ENCODE measurements at places on chromosomes 2 and 18.

GRCh38 chr2:62196278-62196901 lies 475 bp downstream of the B3GNT2 start:
- DNase-seq = peak; percentile 21

- no peak for DNase-seq
Measured at GRCh38 chr18:57841568-57841967, 38.5 kb upstream of the ATP8B1 start.

GRCh38 chr2:142642650-142643049 lies 234.8 kb upstream of the KYNU start:
- no peak for DNase-seq

- DNase-seq = no peak
Measured at GRCh38 chr2:127173057-127173456, 47.0 kb downstream of the CYP27C1 start.

DNA sequence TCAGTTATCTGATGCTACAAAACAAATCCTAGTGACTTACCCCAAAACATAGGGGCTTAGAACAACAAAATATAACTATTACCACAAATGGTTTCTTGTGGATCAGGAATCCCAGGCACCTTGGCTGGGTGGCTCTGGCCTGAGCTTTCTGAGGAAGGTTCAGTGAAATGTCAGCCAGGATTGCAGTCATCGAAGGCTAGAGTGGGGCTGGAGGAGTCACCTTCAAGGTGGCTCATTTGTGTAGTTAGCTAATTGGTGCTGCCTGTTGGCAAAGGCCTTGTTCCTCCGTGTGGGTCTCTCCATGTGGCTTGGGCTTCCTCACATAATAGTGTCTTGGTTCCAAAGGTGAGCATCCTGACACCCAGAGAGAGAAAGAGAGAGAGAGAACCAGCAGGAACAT lies 57.4 kb downstream of the COPS8 start:
- DNase-seq = no peak

DNA sequence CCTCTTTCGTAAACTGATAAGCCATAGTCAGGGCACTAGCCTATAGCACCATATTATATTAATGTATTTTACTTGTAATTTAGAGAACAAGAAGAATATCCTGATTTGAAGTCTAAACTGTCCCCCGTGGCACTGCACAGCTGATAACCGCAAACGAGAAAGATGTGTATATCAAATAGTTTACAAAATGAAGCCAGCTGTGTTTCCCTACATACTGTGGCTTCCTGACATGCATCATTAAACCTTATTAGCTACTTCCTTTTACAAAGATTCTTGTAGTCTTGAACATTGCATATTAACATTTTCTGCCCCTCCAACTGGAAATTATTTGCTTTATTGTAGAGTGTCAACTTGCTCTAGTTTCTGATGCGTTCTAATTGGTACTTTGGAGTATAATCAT lies 153.5 kb upstream of the NFATC1 start:
- no peak for DNase-seq

DNA sequence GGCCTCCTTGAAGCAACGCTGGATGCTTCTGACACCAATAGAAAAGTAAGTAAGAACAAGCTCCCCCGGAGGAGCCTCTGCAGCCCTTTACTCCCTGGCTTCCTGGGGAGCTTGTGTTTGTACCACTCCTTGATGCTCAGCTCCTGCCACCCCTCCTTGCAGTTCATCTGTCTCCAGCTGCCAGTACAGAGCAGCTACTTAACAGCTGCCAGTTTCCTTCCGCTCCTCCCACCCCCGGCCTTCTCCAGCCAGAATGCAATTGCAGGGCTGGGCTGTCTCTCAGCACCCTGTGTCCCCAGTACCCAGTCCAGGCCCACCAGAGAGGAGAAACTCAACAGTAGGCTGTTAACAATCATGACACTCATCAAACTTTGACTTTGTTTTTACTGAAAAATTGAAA lies 109.4 kb downstream of the AOX1 start:
- peak; percentile 89 for DNase-seq

- no peak for DNase-seq
Measured at GRCh38 chr2:169160926-169161481, 91.6 kb downstream of the DHRS9 start.

DNA sequence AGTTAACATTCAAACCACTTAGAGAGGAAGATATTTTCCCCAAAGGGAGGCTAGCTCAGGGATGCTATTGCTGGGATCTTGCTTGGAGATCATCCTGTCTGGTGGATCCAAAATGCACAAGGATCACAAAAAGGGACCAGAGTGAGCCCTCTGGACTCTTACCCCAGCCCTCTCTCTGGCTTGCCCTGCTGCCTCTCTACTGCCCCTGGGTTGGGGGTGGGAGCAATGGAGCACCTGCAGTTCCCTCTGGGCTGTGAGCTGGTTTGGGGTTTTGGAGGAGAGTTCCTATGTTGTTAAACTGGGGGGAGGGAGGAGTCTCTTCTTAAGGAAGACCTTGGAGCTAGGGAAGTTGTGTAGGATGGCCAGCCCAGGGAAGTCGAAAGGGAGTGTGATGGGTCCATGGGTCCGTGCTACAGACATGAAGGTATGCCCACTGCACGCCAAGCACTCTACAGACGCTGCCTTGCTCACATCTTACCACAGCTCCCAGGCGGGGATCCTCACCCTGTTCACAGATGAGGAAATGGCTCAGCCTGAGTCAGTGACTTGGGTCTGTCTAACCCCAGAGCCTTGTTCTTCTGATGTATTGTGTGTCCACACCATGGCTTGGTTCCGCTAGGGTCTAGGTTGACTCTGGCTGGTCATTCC lies 3.8 kb downstream of the LBH start:
- no peak for DNase-seq

DNA sequence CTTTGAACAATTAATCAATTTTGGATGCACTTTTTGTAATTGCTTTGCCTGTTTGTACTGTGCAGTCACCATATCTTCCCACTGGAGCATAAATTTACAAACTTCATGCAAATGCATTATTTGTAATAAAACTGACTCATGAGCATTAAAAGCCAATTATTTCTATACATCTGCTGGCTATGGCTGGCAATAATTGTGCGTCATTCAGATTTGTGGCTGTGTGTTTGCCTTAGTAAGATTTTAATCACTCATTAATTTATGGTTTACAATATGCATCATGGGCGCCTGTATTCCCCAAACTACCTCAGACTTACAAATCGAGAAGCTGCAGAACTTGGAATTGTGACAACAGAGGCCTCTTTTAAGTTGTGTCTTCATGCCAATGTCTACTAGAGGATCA lies 132.4 kb upstream of the TRIB2 start:
- DNase-seq = no peak

- peak; percentile 9 for DNase-seq
Measured at GRCh38 chr2:15517793-15518192, 43.3 kb downstream of the NBAS start.

GRCh38 chr2:45935791-45936622 lies 284.5 kb downstream of the PRKCE start:
- no peak for DNase-seq

- DNase-seq = no peak
Measured at GRCh38 chr2:128867311-128867710, 548.6 kb upstream of the HS6ST1 start.

DNA sequence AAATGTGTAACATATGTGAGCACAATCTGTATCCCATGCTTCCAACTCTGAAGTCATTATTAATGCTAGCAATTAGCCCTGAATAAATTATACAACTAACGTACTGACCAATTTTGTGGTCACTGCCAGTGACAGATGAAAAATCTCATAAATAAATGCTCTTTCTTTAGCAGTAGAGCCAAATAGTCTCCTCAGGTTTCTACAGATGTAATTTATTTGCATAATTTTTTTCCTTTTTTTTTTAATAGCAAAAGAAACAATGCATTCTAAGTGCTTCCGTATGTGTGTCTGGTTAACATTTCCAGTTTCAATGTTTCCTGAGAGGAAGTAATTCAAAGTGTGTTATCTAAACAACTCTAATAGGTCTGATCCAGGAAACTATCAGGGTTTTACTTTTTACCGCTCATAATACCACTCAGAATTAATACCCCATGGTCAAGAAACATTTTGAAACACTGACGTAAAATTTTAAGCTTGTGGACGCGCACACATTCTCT lies 108.4 kb downstream of the MEP1B start:
- DNase-seq = no peak

- no peak for DNase-seq
Measured at GRCh38 chr2:230942920-230943896, 18.2 kb upstream of the GPR55 start.

DNA sequence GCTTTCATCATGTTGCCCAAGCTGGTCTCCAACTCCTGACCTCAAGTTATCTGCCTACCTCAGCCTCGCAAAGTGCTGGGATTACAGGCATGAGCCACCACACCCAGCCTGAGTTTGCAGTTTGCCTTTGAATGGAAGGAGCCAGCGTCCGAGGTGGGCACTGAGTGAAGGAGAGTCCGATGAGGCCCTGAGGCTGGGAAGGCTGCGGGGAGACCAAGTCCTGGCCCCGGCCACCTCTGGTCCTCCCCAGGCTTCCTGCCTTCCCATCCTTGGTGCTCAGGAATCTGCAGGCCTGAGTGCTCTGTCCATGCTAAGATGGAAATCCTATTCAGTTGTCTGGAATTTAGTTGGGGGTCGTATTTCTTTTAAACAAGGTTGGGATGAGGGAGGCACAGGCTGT lies 82.9 kb downstream of the SMIM21 start:
- DNase-seq = no peak

- no peak for DNase-seq
Measured at GRCh38 chr2:25529034-25529433, 144.3 kb downstream of the DTNB start.

DNA sequence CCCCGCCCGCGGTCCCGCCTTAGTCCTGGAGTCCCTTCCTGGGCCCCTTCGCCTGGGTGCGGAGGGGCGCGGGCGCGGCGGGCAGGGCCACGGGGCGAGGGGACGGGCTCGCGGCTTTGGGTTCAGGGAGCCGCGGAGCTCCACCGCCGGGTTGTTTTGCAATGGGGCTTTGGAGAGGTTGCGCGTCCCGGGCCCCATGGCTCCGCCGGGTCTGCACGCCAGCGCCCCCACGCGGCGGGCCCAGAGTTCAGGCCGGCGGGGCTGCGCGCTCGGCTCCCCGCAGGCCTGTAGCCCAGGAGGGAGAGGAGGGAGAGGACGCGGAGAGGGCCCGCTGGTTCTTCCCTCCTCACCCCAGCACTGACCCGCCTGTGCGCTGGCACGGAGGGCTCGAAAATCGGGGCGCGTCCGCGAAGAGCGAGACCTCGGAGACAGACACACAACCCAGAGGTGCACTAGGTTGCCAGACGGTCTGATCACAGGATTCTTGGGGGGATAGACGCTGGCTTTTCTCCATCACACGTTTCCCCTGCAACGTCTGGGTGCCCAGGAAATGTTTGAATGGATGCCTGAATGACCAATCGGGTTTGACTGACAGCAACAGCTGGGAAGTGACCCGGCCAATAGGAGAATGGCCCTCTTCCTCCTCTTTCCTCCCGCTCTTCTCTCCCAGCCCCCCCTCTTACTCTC lies 4.9 kb upstream of the SIX2 start:
- DNase-seq = no peak

DNA sequence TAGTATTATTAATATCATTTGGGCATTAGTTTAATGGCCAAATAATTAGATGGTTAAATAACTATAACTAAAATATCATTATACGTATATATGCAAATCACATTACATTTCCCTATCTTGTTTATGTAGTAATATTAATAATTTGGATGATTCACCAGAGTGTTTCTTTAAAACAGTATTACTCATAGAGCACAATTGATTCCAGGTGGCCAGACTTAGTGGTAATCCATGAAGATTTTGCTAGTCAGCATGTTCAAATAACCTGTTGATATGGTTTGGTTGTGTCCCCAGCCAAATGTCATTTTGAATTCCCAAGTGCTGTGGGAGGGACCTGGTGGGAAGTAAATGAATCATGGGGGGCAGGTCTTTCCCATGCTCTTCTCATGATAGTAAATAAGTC lies 782.3 kb downstream of the LRP1B start:
- DNase-seq = no peak

GRCh38 chr2:43020990-43021669 lies 205.3 kb downstream of the ZFP36L2 start:
- DNase-seq = no peak

- no peak for DNase-seq
Measured at GRCh38 chr2:180124273-180125139, 117.4 kb upstream of the CWC22 start.

DNA sequence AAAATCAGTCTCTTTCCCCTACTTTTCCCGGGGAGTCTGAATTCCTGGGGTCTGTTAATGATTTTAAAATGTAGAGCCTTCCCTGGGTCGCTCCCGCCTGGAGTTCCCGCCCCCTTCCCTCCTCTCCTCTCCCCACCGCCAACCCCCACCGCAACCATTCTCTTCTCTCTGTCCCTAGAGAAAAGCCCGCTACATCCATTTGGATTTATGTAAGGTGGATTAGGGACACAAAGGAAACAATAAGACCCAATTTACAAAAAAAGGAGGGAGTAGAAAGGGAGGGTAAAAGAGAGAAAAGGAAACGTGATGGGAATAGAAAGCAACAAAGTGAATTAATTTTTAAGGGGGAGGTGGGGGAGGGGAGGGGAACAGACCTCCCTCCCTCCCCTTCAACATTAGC lies 2.2 kb downstream of the EPHA4 start:
- DNase-seq = no peak

DNA sequence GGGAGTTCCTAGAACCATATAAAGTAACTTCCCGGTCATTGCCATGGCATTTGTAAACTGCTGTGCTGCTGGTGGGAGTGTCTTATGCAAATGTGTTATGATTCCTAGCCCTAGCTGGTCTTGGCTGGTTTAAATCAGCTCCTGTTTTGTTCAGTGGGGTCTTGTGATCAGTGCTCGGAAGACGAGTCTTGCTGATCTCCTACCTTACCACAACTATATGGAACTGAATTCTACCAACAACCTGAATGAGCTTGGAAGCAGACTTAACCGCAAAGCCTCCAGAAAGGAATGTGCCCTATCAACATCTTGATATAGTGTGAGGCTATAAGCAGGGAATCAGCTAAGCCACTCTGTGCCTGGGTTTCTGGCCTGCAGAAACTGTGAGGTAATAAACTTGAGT lies 33.5 kb downstream of the POLE4 start:
- DNase-seq = no peak

DNA sequence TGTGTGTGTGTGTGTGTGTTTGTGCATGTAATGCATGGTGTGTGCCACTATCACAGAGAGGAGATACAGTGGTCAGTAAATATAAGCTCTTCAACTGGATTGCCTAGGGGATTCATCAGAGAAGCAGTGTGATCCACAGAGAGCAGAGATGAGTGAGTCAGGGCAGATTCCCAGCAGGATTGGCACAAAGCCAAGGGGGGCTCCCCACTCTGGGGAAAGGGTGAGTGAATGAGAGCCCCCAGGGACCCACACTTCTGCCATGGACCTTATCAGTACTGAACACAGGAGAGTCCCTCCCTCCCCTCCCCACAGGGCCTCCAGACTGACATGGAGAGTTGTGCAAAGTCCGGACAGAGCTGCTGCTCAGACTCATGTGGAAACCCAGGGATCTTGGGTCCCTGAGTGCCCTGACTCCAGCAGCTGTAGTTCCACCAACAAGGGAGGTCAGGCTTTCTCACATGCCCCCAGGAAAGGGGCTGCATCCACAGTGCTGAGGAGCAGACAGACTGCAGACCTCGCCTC lies 748.8 kb downstream of the NR4A2 start:
- no peak for DNase-seq

GRCh38 chr2:201262718-201263117 lies 2.4 kb downstream of the CASP8 start:
- DNase-seq = no peak

Measured in GF-D8 (cell line).